ENCODE measurements at places on chromosomes 16 and 17. TPM values are rescaled to one million over a fixed set of nuclear protein-coding genes. Genes with fewer than 3 reads are reported as not detected.

NLRC3 gene
- under 0.01 TPM for total RNA-seq

ATP2C2 gene
- not detected for total RNA-seq

KRT39 gene
- 0.12 TPM for total RNA-seq

C16orf86 gene
- total RNA-seq = 3.6 TPM

ADAP2 gene
- total RNA-seq = 2.0 TPM

Measured in smooth muscle cell of the coronary artery (primary cell).